ENCODE measurements at places on chromosomes 4 and X. TPM values are rescaled to one million over a fixed set of nuclear protein-coding genes. Genes with fewer than 3 reads are reported as not detected.

Gene MRFAP1L1
- total RNA-seq = 48.6 TPM

DNA sequence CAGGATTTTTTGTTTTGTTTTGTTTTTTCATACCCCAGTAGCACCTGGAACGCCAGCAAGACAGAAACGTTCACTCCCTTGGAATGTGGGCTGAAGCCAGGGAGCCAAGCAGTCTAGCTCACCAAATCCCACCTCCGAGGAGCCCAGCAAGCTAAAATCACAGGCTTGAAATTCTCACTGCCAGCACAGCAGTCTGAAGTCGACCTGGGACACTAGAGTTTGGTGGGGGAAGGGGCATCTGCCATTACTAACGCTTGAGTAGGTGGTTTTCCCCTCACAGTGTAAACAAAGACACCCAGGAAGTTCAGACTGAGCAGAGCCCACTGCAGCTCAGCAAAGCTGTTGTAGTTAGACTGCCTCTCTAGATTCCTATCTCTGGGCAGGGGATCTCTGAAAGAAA, 99.6 kb upstream of the FGF16 start:
- DNase-seq = no peak

DNA sequence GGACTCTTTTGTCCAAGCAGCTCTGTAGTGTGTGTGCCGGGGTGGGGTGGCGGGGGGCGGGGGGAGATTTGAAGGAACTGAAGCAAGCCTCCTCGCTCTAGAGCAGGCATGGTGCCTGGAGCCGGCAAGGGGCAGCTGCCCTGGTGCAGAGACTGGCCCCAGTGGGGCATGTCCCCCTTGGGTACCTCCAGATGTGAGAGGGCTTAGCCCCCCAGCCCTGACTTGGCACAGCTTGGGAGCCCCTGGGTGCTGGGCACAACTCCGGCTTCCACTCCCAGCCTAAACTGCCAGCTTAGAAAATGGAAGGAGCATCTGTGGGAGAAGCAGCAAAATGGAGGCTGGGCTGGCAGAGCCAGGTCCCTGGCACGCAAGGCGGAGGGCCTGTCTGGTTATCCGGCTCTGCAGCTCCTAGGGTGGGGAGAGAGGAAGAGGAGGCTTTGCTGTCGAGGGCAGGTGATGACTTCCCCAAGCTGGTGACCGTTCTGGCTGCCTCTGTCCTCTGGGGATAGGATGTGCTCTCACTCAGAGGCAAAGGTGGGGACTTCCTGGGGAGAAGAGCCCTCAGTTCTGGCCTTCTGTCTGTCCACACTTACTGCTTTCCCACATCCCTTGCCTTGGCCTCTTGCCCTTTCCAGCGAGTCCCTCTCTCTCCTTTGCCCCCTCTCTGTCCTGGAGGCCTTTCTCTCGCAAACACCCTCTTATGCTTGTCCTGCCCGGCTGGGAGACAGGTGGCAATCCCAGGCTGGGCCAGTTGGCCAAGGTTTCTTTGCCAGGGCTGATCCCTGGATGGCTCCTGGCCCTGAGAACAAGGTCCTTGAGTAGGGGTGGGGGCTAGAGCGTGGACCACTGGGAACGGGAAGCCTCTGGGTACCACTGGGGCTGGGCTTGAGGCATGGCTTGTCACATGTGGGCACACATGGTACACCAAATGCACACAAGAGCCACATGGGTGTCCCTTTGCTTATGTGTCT, 2.0 kb downstream of the DLG3 start:
- no peak for DNase-seq

GRCh38 chr4:75997946-75998345, 7.2 kb upstream of the SDAD1 start:
- no peak for DNase-seq

DNA sequence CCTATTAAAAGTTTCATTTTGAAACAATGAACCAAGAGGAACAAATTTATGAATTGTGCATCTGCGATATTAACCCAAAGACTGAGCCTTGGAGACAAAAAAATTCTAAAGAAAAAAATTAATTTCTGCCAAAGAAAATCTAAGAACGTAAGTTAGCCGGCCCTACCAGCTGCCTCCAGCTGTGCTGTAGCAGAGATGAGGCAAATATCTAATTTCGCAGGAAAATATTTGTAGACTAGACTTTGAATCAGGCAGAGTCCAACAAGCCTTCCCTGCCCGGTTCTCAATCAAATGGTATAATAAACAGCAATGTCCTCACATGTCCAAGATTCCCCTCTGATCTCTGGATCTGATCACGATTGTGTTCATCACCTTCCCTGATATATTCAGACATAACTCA, 21.2 kb upstream of the SMIM20 start:
- no peak for DNase-seq

DNA sequence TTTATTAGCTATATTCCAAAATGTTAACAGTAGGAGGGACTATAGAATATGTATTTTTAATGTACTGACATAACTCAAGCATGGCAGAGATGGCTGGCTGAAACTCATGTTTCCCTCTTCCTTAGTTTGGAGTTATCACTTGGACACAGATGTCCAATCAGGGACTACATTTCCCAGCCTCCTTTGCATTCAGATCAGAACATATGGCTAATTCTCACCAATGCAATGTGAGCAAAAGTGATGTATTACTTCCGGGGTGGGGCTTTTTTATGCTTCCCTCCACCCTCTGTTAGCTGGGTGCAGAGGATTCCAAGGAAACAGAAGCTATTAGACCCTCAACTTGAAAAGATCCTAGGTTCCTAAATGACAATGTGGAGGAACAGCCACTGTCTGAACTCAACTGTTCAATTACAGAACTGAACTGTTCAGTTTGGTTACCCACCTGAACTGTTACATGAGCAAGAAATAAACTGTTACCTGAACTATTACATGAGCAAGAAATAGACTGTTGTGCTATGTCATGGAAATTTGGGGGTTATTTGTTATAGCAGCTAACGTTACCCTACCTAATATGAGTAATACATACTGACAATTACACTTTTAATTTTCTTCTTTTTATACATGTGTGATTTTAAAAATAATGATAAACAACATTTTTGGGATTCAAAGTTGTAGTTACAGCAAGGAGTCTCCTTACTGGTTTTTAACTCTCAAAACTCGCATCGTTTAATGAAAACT, 29.6 kb upstream of the ERVMER34-1 start:
- DNase-seq = no peak

- no peak for DNase-seq
These were observed 602.8 kb upstream of the EPHA5 start for GRCh38 chr4:66273110-66273509.

DNA sequence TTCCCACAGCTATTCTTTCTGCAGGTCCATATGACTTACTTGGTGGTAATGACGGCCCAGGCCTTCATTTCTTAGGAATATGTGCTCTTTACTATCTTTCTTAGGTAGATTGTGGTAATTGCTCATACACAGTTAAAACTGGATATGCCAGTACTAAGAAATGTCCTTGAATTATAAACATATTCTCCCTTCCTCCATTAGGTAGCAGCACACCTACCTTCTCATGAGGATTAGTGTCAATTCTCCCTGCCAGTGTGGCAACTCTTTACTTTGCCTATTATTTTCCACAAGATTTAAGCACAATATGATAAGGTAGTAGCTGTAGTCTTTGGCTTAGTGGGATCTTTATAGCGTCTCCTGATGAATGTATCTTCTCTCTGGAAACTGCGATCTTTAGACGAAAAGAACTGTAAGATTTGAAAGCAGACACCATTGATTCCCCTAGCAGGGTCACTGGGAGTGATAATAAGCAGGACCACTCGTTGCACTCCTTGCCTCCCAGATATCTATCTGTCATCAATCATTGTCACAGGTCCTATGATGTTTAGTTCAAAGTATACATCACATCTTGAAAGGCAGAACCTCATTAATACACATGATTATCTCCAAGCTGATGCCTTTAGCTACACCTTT, 1240.7 kb downstream of the C4orf33 start:
- DNase-seq = no peak

- peak; percentile 41 for DNase-seq
These were observed 3.3 kb upstream of the DUSP9 start for GRCh38 chrX:153643431-153644351.

DNA sequence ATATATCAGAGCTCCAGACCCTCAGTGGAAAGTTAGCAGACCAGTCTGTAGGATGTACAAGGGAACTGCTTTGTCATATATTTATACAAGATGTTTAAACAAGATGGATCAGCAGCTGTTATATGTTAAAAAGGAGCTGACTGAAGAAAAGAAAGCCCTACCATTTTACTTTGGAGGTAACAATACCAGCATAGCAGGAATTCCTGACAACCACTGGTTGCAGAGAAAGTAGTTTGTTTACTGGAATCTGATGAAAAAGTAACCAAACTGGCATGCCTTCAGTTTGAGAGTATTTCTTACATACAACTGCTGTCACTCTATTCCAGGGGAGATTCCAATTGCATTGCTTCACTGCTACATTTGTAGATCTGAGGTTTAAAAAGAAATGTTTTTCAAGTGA, 49.5 kb upstream of the GABRQ start:
- no peak for DNase-seq

Gene CASK
- total RNA-seq = 18.8 TPM

DNA sequence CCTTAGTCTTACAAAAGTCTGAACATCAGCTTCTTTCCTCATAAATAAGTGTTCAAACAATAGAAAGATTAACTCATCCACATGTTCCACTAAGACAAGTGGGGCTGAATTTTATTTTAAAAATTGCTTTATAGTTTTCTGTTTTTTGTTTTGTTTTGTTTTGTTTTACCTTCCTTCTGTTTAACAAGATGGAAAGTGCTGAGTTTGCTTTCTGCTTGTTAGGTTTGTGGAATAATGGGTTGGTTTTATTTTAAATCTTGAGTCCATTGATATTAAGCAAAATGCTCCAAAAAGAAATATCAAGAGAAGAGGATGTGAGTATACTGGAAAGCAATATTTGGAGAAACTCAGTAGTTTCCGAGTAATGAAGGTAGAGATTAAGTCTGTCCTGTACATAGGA, 458.7 kb downstream of the FAT4 start:
- no peak for DNase-seq

Gene ZXDB
- total RNA-seq = 6.2 TPM

DNA sequence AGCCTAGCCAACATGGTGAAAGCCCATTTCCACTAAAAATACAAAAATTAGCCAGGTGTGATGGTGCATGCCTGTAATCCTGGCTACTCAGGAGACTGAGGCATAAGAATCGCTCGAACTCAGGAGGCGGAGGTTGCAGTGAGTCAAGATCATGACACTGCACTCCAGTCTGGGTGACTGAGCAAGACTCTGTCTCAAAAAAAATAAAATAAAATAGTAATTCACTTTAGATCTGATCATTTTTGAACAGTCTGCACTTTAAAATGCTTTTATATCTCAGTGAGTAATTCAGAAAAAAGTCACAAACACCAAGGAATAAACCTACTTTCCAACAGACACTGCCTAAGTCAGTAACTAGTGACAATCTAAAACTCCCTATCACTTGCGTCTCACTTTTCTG, 25.6 kb upstream of the CORIN start:
- no peak for DNase-seq

- DNase-seq = no peak
These were observed 25.9 kb downstream of the ENPEP start for GRCh38 chr4:110501826-110502225.

- no peak for DNase-seq
These were observed 9.3 kb downstream of the NKX1-1 start for GRCh38 chr4:1396806-1397455.

- DNase-seq = no peak
These were observed 67.2 kb downstream of the SLIT2 start for GRCh38 chr4:20318909-20319277.

DNA sequence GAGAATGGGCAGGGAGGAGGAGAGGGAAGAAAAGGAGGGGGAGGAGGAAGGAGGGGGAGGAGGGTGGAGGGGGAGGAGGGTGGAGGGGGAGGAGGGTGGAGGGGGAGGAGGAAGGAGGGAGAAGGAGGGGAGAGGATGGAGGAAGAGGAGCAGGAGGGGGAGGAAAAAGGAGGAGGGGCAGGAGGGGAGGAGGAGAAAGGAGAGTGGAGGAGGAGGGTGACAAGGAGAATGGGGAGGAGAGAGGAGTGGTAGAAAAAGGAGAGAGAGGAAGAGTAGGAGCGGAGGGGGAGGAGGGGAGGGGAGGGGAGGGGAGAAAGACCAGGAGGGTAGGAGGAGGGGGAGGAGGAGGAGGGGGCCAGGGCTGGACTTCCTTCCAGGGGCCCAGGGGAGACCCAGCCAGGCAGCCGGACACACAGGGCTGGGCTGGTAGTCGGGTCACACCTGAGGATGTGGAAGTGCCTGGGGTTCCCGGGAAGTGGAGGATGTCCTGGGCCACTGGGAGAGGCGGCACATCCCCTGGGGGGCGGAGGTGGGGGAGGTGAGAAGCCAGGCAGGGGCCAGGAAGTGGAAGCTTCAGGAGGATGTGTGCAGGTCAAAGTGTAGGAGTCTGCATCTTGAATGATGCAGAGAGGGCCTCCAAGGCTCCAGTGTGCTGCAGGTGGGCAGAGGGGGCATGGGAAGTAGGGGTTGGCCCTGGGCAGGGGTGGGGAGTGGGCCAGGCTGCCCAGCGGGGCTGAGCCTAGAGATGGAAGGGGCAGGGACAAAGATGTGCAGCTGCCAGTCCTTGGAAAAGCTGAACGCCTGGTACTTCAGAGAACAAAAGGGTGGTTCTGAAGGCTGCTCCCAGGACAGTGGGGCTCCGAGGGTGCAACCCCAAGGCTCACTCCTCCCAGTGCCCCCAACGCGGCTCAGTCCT, 18.8 kb downstream of the IL3RA start:
- DNase-seq = no peak

DNA sequence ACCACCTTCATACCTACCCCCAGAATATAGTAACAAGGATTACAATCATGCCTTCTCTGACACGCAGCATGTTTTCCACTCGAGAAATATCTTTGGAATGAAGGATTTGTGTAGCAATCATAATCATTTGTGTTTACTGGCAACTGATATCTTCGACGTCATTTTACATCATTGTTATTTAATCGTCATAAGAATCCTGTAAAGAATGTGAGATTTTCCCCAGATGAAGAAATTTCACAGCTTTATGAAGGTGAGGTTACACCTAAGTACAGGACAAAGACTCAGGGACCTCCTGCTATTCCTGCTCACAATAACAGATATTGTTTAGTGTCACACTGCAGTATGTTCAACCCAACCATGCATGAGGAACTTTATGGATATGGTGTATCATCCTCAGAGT, 198.2 kb upstream of the LDB2 start:
- DNase-seq = no peak

GRCh38 chrX:23784470-23785331, 1.7 kb downstream of the SAT1 start:
- no peak for DNase-seq

GRCh38 chrX:51496501-51497291, at the start of gene NUDT11:
Gene NUDT11, minus strand, starts transcription at chrX:51496592. Its CDS starts 148 bp downstream, at chrX:51496444.
- DNase-seq = no peak

GRCh38 chrX:19661961-19662360, 146.7 kb upstream of the MAP3K15 start:
- no peak for DNase-seq

- DNase-seq = no peak
These were observed 62.2 kb upstream of the PRPS1 start for GRCh38 chrX:107565931-107566603.

- DNase-seq = no peak
These were observed 9.3 kb downstream of the LCORL start for GRCh38 chr4:18012134-18012806.

DNA sequence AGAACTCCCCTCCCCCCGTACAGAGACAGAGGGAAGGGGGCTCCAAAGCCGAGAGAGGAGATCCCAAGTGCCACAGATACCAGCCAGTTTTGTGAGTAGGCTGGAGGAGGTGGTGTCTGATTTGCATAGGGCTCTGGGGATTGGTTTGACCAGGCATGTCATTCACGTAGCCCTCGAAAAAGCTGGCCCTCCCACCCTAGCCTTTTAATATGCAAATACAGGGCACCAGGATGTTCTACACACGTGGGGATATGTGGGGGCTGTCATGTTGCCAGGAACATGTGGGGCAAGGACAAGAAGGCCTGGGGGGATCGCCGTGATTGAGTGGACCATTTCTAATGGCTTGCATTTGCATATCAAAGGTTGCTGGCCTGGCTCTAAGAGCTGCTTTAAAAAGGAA, 272.9 kb downstream of the PPP1R2C start:
- no peak for DNase-seq

Measured in cardiac septum (tissue), 1 donor.